ENCODE measurements at places on chromosomes 3 and 15. TPM values are rescaled to one million over a fixed set of nuclear protein-coding genes. Genes with fewer than 3 reads are reported as not detected.

MYO1E gene
- 161 TPM for polyA plus RNA-seq

DNA sequence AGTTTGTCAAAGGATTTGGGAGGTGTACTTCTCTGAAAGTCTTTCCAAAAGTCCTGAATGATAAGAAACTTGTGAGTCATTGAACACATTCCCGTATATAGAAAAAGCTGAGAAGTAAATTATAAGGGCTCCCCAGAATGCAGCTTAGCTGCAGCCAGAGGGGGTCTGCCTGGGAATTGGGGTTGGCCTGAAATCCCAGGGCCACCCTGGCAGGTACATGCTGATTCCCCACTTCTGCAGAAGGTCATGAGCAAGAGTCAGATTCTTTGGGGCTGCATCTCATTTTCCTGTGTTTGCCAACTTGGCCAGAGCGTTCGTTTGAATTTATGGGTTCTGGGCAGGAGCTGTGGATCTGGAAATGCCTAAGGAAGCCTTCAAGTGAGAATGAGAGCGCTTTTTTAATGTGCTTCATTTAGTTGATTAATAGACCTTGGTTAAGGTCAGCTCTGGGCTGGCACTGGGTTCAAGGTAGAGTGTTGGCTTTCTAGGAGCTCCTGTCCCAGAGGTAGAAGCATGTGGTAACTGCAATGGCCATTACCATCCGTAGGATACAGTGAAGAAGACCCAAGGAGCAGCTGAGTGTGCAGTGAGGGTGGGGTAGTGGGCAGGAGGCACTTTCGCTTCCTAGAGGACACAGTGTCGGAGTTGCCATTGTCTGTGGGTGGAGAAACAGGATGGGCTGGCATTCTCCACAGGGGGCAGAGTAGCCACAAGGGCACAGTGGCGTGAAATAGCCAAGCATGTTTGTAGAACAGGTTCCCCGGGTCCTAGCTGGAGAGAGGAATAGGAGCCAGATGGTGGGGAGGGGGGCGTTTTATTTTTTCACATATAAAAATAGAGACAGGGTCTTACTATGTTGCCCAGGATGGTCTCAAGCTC lies 3.2 kb downstream of the SLC6A6 start:
- DNase-seq = no peak

CTNNB1 gene
- polyA plus RNA-seq = 522 TPM

- no peak for DNase-seq
Measured at GRCh38 chr3:8524656-8525399, 23.2 kb downstream of the LMCD1 start.

GRCh38 chr3:32127219-32127826 lies 20.9 kb downstream of the GPD1L start:
- DNase-seq = no peak

GRCh38 chr3:87109465-87109864 lies 117.6 kb upstream of the CHMP2B start:
- DNase-seq = no peak

- DNase-seq = no peak
Measured at GRCh38 chr3:196192524-196193051, 18.6 kb downstream of the ZDHHC19 start.

CDHR4 gene
- polyA plus RNA-seq = not detected

DET1 gene
- polyA plus RNA-seq = 12.2 TPM

- no peak for DNase-seq
Measured at GRCh38 chr3:17217588-17217987, 332.8 kb downstream of the PLCL2 start.

GRCh38 chr15:98599909-98600691 lies 48.2 kb upstream of the IGF1R start:
- no peak for DNase-seq

DNA sequence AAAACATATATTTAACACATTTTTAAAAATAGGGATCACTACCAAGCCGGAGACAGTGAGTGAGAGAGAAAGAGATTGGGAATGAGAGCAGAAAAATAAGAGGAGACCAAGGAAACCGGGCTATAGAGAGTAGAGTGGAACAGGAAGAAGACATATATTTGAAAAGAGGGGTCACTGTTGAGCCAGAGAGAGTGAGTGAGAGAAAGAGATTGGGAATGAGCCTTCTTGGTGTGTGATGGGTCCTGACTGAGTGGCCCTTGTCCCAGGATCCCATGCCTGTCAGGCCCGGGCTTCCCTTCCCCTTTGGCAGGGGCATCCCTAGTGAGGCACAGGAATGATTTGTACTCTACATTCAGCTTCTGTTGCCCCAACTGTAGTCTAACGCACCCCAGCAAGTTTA lies 646.6 kb downstream of the NTRK3 start:
- no peak for DNase-seq

DNA sequence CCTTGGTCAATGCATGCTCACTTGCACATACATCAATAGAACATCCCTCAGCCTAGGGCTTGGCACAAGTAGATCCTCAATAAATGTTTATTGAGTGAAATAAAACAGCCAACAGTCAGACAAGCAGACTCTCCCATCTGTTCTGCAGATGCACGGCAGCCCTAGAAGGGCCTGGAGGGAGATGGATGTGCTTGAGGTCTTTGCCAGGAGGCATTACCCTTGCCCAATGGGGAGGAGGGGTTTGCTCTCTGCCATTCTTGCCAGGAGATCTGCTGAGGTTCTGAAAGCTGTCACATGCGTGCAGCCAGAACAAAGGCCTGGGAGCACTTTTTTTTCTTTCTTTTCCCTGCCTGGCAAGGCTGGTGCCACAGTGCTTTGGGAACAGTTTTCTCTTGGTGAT lies 349.3 kb upstream of the THRB start:
- DNase-seq = no peak
